Activated CD8-positive, alpha-beta memory T cell treated with anti-CD3 and anti-CD28 coated beads, Interleukin-2, amount 50 U/mL, for 48 hours (primary cell): ENCODE measurements at places on chromosomes 16 and 17.
A peak's percentile ranks its signal among the peaks of the same experiment; 100 is the strongest.

- peak; percentile 90 for DNase-seq
Measured at GRCh38 chr17:38322156-38322779, 21.5 kb downstream of the GPR179 start.

DNA sequence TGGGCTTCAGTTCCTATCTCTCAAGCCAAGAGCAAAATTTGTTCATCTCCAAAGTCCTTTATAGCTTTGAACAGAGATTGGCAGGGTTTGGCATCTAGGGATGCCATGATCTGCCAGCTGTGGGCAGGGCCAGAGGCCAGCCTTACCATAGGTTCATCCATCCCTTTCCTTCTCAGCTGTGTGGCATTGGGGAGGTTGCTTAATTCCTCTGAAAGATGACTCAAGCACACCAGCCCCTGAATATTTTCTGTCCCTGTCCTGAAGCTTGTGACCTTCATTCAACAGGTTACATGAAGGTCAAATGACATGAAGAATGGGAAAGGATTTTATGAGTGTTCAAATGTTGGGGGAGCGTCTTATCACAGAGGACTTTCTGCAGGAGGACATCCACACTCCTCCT lies 3.4 kb downstream of the MT1G start:
- no peak for DNase-seq

DNA sequence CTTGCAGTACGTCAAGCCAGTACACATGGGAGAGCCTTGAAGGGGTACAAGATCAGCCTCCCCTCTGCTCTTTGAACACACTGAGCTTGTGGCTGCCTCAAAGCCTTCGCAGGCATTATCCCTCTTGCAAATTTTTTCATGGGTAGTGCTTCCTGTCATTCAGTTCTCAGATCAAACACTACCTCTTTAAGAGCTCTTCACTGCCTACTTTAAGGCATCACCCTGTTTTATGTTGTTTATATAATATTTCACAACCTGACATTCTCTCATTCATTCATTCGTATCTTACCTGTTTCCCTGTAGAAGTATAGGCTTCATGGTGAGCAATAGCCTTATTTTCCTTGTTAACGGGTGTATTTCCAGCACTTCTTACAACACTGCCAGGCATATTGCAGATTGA lies 269.1 kb downstream of the CDH13 start:
- no peak for DNase-seq

DNA sequence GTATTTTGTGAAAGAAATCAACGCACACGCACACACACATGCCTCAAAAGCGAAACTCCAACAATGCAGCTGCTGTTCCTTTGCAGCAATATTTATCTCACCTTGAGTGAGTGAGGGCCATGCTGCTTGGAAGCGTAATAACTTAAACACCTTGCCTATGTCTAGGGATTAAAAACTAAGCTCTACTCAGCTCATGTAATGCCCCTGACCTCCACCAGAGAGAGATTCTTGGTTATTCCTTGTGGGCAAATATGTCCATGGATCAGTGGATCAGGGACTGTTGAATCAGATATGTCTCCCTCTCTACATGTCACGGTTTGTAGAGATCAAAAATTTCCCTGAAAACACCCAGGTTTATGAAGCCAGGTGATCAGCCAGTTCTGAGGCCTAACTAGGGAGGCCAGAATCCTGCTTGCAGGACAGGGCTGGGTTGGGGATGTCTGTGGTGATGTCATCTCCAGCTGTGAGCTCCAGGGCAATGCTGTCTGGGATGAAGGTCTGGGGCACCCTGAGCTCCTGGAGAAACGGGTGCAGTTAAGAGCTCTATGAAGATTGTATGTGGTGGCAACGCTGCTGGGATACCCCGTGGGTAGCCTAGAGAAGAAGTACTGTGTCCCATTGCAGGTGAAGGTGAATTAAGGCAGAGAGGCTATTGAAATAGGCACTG lies 149.4 kb downstream of the KCNJ12 start:
- DNase-seq = no peak

GRCh38 chr17:81309859-81310839 lies 15.0 kb upstream of the SLC38A10 start:
- no peak for DNase-seq

- no peak for DNase-seq
Measured at GRCh38 chr16:57935904-57936303, 35.0 kb downstream of the CNGB1 start.

DNA sequence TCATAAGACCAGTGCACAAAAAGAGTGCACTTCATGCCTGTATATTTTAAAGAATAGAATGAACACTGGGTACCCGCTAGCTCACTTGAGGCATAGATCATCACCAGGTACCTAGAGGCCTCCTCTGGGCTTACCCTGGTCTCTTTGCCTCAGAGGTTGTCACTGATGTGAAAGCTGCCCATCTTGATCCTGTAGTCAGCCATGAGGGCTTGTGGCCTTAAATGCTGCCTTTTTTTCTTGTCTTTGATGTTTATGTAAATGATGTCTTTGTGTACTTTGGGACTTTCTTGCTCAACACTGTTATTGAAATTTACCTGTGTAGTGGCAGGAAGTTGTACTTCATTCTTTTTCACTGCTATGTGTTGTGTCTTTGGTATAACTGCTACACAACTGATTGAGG lies 26.8 kb upstream of the SLC5A10 start:
- no peak for DNase-seq

DNA sequence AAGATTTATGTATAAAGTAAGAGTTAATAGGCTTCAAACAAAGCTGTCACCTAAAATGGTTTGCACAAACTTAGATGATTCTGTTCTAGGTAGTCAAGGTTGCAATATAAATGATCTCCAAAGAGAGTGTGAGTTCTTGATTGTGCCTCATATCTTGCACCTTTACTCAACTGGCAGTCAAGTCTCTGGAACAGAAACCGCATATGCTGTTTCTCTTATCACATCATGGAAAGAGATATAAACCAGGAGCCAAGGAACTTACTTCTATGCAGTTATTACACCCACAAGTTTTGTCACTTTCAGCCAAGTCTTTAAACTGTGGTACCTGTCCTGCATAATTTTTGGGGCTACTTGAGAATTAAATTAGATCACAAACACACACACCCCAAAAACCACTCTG lies 5.2 kb downstream of the SSH2 start:
- DNase-seq = no peak

DNA sequence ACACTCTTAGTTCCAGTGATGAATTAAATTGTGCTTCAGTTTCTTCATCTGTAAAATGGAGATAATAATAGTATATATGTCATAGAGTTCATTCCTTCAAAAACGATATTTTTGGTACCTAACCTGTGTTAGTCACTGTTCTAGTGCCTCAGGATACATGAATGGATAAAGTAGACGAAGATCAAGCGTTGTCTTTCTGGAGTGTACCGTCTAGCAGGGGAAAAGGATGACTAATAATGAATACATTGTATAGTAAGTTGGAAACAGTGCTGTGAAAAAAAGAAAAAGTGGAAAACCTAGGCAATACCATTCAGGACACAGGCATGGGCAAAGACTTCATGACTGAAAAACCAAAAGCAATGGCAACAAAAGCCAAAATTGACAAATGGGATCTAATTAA lies 8.6 kb downstream of the KRT10 start:
- DNase-seq = no peak

- no peak for DNase-seq
Measured at GRCh38 chr17:8069587-8069860, 18.0 kb downstream of the ALOX12B start.
